ENCODE measurements at places on chromosomes 6 and 20.

GRCh38 chr6:147691446-147691845 is 183.0 kb downstream of the SAMD5 start:
- no peak for DNase-seq

GRCh38 chr6:160260367-160260766 is 1.7 kb upstream of the SLC22A2 start:
- DNase-seq: no peak

DNA sequence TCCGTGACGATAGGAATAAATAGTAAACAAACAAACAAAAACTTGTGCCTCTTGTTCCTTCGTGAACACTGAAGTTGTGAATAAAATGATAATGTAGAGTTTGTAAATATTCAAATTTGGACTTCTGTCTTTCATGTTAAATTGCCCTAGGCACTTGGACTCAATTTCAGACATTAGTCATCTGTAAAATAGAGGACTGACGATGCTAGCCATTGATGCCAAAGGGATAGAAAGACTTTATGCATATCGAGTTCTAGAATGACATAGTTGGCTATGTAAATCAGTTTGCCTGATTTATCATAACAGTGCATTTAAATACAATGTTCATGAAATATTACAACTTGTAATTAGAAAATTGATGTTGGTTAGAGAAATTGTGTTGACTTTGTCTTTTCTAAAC is 45.9 kb upstream of the FLRT3 start:
- DNase-seq: no peak

DNA sequence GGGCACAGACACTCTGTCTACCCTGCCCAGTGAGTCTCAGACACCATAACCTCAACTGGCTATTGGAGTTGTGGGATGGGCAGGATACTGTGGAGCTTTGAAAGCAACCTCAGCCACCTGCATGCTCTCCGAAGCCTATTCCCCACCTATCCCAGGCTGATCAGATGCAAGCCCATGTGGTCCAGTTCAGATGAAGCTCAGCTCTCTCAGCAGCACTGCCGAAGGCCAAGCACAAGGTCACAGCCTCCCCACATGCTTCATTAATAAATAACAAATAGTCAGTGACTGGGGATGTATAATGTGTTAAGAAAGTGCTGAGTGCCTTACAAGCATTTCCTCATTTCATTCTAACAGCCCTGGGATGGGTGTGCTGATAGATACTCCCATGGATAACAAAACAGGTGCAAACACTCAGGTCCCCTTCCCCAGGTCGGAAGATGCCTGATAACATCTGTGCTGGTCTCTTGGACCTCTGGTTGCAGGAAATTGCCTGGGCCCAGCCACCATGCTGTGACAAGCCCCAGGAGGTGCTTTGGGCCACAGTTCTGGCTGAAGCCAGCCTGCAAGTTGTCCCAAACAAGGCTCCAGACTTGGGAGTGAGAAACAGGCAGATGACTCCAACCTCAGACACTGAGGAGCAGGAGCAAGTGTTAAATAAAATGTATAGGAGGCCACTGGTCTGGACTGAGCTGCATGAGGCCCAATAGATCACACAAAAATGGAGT is 3.7 kb downstream of the ACSS1 start:
- DNase-seq: no peak

GRCh38 chr6:25842526-25842925 is 10.7 kb upstream of the SLC17A1 start:
- DNase-seq: no peak

DNA sequence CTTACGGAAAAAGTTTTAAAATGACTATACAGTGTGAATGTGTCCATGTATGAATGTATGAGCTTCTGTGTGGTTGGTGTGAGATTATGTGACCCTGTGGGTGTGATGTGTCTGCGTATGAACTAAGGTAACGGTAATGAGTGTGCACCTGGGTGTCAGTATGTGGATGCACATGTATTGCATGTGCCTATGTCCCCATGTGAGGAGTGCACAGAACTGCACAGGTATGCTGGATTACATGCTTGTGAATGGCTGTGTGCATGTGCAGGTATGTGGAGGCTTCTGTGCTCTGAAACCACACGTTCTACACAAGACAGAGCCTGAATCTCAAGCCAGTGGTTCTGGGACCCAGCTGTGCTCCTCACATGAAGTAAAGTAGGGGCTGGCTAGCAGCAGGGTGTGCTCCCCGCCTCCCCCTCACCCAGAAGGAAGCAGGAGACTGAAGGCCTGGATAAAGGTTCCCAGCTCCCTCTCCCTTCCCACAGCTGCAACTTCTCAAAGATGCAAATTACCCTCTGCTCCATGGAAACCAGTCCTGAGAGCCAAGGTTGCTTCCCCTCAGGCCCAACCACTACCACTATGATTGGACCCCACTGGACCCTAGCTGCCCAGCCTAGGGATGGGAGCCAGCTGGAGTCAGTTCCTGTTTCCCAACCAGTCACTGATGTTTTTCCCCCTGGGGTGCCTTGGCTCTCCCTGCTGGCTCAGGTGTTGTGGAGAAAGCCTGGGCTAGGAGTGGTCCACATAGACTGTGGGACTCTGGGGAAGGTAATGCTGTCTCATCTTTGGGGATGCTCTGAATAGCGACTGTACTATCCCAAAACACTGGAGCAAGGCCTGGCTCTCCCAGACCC is 24.8 kb upstream of the SPDEF start:
- DNase-seq: no peak

- DNase-seq: no peak
Measured at GRCh38 chr20:48098099-48098498, 312.8 kb upstream of the SULF2 start.

DNA sequence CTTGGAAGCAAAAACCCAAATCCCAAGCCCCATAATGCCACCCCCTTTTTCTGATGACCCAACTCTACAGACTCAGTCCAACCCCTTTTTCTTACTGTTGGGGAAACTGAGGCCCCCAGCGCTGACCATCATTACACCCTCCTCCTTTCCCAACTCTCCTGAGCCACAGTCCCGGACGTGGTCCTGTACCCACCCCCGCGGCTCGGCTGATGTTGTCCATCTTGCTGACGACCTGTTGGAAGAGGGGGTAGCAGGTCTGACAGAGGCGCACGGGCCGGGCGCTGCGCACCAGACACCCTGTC is 533 bp downstream of the OSTM1 start:
- no peak for DNase-seq

DNA sequence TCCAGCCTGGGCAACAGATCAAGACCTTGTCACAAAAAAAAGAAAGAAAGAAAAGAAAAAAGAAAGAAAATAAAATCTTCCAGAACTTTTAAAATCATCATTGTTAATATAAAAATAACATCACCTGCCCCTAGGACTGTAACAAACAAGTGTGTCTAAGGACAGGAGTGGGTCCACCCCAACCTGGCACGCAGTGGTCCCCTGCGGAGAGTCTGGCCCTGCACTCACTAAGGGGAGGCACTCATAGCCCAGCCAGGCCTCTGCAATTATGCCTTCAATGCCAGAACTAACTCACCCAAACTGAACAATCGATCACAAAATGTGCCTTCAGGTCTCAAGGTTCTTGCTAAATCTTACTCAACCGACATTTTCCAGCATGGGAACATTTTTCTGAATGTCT is 4.8 kb downstream of the GMEB2 start:
- no peak for DNase-seq

- DNase-seq: no peak
Measured at GRCh38 chr6:46059608-46060007, 43.9 kb upstream of the CLIC5 start.

DNA sequence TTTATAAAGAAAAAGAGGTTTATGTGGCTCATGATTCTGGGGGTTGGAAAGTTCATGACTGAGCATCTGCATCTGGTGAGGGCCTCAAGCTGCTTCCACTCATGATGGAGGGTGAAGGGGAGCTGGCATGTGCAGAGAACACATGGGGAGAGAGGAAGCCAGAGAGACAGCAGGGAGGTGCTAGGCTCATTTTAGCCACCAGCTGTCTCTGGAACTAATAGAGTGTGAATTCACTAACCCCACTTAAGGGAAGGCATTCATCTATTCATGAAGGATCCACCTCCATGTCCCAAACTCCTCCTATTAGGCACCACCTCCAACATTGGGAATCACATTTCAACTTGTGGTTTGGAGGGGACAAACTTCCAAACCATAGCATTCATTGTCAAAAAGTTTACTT is 137.3 kb upstream of the PMEPA1 start:
- peak; percentile 33 for DNase-seq

DNA sequence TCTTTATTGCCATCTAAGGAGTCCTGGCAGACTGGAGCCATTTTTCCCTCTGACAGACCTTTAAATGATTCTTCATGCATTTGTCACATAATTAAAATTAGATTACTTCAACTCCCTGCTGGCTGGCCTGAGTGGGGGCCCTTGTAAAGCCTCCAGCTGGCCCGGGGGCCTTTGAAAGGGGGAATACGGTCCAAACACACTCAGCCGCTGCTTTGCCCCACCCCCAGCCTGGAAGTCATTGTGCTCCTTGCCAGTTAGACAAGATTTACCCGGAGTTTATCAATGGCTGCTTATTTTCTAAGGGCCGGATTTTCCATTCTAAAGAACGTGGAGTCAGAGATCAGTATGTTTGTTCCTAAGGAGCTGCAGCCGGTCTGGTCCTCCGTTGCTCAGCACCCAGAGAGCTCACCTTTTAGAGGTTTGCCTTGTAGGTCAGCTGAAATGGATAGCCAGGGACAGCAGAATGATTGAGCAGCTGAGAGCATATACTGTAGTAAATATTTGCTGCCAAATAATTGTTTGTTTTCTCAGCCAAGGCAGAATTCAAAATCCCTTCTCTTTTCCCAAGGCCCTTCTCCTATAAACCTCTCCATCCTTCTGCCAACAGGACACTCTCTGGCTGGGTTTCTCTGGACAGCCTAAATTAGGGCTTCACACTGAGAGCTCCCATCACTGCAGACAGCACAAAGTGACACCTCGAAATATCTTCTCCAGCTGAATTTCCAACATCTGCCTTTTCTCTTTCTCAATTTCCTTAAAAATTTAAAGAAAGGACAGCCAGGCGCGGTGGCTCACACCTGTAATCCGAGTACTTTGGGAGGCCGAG is 68.4 kb upstream of the RBM24 start:
- no peak for DNase-seq

DNA sequence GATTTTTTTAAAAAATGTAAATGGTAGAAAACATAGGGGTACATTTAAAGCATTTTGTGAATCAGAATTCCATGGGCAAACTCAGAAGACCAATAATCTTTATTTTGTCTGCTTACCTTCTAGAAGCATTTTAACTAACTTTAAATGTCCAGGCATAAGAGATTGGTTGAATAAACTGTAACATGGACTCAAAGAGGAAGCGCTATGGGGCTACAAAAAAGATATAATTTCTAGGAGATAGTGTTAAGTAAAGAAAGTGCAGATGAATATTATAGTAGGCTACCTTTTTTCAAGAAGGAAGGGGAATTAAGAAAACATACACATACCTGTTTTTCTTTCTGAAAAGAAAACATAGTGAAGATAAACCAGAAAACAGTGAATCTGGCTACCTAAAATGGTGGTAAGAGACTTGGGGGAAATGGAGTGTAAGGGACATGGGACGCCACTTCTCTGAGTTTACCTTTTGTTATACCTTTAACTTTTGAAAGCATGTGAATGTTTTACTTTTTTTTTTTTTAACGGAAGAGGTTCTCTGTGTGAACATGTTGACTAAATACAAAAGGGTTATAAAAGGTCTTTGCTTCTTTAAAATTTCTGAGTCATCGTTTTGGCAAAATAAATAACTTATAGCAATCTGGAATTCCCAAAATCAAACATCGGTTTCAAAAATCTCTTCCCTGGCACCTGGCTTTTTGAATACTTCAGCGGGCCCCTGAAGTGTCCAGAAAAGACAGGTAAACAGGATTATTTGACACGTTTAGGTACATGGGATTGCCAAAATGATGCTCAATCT is 133.4 kb downstream of the OR2B2 start:
- DNase-seq: no peak

All from activated CD8-positive, alpha-beta memory T cell treated with anti-CD3 and anti-CD28 coated beads, Interleukin-2, amount 10 ng/mL, durations not matched to agents 7 days and 5 days (primary cell).